ENCODE measurements at places on chromosomes 7 and 10.

GRCh38 chr7:149884016-149884415, 10.2 kb downstream of the ATP6V0E2 start:
- no peak for DNase-seq

GRCh38 chr10:78296785-78297184, 263.1 kb downstream of the RPS24 start:
- no peak for DNase-seq

DNA sequence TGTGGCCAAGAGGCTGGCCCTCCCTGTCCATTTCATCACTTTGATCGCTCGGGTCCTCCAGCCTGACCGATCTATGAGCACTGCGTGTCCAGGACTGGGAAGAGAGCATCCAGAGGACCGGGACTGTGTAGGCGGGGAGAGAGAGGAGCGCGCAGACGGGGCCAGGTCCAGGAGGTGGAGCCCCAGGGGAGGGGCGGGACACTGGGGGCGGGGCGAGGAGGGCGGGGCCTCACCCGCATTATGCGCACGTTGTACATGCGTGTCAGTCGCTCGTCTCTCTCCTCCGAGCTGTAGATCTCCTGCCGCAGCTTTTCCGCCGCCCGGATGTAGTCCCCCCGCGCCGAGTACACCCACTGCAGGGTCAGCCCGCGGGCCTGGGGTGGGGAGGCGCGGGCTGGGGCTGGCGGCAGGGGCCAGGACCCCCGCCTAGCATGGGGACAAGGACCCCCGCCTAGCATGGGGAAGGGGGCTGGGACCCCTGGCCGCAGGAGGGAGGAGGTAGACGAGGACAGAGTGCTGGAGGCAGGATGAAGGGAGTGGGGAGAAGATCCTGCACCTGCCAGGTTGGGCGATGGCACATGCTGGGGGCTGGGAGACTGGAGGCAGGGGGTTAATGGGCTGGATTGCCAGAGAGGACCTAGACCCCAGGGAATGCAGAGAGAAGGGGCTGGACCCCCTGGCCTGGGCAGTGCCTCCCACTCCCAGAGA, 14.3 kb downstream of the MOSPD3 start:
- peak; percentile 77 for DNase-seq

DNA sequence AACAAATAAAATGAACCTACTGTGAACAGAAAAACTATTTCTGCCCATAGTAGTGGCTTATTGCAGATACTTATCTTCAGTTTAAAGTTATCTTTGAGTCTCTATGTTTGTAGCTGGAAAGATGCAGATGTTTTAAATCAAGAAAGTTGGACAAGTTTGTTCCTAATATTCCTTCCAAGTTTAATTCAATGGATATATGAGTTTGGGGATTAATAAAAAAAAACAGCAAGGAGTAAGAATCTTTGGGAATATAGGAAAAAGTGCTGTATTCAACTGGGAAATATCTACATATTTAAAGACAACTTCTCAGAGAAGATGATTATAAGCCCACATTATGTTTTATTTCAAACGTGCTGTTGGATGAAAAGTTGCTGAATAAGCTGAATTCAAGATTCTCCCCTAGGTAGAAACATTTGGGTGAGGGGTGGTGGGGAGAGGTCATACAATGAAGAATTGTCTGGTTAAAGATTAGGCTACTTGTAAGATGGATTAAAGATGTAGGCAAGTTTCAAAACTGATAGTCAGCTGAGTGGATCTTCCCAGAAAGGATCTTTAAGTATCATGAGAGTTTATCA, 1135.2 kb downstream of the CNTNAP2 start:
- DNase-seq, result no peak

DNA sequence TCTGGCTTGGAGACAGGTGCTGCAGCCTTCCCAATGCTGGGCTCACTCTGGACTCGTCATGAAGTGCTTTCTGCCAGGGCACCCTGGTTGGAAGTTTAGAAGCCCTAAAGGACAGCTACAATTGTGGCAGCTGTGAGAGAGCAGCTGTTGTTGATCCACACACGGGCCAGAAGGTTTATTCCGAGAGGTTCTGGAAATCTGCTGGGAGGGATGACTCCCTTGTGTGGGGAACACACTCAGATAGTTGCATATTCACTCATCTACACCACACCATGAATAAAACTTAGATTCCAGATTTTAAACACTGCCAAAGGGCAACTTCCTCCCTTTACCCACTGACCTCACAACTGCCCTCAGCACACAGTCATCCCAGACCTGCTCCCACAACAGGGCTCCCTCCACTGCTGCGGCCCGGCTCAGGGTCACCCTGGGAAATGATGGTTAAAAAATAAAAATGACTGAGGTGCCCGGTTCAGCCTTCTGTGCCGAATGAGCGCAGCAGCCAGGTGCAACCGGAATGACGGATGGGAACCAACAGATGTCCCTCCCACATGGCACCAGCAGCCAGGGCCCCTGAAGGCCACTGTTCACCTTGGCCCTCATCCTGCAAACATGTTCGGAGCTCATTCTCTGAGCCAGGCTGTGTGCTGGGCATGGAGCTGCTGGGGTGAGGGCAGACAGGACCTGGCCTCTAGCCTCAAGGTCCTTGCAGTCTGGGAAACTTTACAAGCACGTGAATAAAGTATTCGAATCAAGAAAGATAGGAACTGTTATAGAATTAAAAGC, 40.2 kb downstream of the ASB13 start:
- DNase-seq, result no peak

DNA sequence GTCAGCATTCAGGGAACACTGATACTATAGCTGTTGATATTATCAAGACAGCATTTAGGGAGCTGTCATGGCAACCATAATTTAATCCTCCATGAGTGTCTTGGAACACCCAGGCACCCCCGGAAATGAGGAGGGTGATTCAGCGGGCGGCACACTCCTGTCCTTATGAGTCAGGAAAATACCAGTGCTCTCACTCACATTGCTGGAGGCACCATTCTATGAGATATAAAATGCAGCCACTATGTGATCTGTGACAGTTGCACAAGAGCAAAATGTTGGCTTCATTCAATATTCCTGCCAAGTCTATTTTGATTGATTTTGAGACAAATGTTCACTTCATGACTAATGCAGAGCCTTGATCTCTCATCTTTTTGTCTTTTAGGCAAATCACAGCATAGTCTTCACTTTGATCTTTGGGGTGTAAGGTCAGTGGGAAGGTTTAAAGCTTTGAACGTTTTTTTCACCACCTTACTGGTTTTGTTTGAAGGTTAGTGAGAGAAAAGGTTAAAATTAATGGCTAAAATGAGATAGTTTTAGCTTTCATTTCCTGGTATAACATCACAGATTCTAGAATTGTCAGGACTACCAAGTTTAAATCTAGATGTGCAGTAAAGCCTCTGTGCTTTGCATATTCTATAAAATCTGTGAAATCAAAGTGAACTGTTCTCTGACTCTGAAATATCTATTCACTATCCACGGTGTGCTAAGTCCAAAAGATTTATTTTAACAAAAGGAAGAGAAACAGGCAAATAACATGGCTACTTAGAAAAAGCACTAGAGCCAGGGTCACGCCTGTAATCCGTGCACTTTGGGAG, 12.4 kb upstream of the ARHGAP12 start:
- no peak for DNase-seq

DNA sequence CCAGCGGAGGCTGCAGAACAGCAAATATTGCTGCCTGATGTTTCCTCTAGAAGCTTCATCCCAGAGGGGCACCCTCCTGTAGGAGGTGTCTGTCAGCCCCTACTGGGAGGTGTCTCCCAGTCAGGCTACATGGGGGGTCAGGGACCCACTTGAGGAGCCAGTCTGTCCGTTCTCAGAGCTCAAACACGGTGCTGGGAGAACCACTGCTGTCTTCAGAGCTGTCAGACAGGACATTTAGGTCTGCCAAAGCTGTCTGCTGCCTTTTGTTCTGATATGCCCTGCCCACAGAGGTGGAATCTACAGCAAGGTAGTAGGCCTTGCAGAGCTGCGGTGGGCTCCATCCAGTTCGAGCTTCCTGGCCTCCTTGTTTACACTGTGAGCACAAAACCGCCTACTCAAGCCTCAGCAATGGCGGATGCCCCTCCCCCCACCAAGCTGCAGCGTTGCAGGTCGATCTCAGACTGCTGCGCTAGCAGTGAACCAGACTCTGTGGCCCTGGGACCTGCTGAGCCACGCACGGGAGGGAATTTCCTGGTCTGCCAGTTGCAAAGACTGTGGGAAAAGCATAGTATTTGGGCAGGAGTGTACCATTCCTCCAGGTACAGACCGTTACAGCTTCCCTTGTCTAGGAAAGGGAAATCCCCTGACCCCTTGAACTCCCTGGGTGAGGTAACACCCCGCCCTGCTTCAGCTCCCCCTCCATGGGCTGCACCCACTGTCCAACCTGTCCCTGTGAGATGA, 17.7 kb upstream of the MINDY3 start:
- DNase-seq, result no peak

GRCh38 chr10:124701435-124701834, 42.7 kb downstream of the FAM53B start:
- DNase-seq, result no peak

DNA sequence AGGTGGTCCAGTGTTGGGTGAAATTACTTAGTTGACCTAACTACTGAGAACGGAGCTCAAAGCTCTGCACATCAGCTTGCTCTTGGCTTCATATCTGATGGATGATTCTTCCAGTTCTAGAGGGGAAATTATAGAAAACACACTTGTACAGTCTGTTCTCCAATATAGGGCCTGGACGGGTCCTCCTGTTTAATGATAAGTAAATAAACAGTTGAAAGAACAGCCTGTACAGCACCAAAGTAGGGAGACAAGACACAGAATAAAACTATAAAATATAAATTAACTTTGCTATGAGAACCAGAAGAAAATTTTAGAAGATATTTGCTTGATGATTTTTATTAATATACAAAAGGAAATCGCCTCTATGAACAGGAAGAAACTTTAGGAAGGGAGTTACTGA, 271.7 kb downstream of the STK31 start:
- no peak for DNase-seq

GRCh38 chr7:1238931-1239802, 6.5 kb downstream of the UNCX start:
- DNase-seq, result no peak

- no peak for DNase-seq
Measured at GRCh38 chr7:16978358-16979244, 96.8 kb upstream of the AGR3 start.

DNA sequence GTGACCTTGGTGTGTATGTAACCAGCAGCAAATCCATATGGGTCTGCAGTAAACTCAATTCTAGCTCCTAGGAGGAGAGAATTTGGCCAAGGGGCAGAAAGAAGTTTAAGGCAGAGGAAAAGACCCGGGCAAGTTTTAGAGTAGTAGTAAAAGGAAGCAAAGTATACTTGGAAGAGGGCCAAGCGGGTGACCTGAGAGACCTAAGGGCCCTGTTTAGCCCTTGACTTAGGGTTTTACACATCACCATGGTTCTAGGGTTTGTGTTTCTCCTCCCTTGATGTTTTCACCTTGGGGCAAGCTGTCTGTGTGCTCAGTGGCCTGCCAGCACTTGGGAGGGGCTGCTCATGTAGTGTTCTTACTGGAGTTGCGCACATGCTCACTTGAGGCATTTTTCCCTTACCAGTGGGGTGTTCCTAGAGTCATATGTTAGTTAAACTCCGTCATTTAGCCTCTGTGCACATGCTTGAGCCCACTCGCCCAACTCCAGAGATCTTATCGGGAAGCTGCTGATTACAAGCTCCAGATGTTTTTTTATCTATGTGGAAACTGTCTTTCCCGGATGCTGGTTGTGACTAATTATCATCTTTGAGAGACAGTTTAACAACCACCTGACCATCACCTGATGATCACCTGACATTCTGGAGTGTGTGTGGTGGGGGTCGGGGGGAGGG, 137.6 kb upstream of the PRSS1 start:
- no peak for DNase-seq

DNA sequence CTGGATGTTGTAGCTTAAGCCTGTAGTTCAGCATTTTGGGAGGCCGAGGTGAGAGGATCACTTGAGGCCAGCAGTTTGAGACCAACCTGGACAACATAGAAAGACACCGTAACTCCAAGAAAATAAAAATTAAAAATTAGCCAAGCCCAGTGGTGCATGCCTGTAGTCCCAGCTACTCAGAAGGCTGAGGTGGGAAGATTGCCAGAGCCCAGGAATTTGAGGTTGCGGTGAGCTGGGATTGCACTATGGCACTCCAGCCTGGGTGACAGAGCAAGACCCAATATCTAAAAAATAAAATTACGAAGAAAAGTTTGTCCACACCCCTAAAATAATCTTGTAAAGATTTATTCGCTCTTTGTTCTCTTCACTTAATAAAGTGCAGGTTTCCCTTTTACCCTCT, 951.0 kb downstream of the TYW1 start:
- no peak for DNase-seq

DNA sequence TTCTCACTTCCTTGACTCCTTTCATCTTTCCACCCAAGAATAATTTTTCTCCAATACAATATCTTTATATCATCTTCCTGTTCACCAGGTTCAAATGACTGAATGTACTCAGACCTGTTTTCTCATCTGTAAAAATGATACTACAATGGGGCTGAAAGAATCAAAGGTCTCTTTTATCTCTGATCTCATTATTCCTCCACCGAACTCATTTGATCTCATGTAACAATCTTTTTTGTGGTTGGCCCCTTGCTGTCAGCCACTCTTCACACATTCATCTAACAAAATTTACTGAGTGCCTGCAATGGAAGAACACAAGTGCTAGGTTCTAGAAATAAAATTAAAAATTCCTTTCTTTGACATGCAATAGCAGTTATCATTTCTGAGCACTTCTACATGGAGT, 65.0 kb downstream of the GRM8 start:
- no peak for DNase-seq

DNA sequence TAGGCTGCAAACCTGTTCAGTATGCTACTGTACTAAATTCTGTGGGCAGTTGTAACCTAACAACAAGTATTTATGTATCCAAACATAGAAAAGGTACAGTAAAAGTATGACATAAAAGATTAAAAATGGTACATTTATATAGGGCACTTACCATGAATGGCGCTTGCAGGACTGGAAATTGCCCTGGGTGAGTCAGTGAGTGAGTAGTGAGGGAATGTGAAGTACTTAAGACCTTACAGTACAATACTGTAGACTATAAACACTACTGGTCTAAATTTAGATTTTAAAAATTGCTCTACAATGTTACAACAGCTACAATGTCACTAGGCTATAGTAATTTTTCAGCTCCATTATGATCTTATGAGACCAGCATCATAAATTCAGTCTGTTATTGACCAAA, 146.0 kb upstream of the GNAI1 start:
- no peak for DNase-seq

GRCh38 chr7:25656581-25657026, 428.3 kb upstream of the NPVF start:
- no peak for DNase-seq

- no peak for DNase-seq
Measured at GRCh38 chr10:17161775-17162174, 32.2 kb upstream of the CUBN start.

DNA sequence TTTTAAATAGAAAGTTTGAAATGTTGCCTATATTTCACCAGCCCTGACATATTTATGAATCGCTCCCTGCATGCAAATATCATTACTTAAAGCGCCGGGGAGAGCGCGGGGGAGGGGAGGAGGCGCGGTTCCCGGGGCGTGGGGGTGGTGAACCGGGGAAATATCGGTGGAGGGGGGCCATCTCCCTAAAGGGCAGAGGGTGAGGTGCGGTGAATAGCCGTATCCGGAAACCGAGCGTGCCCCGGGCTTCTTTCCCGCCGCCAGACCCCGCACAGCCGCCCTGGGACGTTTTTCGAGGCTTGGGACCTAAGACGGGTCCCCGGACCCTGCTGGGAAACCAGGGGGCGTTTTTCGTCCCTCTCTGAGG, 6.9 kb upstream of the ZNF503 start:
- no peak for DNase-seq
